ENCODE measurements at places on chromosomes 7 and 10.

GRCh38 chr7:139993592-139993991 lies 69.2 kb downstream of the PARP12 start:
- no peaks in the 10 kb centered on the region for H3K4me1 ChIP-seq
- H3K36me3 ChIP-seq = no peaks in the 10 kb centered on the region
- no peak overlapping the region for H3K27ac ChIP-seq
- no peak for DNase-seq
- no peak overlapping the region for H3K4me3 ChIP-seq

- H3K27me3 ChIP-seq = peaks cover 13% of the 10 kb centered on the region
- H3K4me1 ChIP-seq = no peaks in the 10 kb centered on the region
- H3K36me3 ChIP-seq = no peaks in the 10 kb centered on the region
- DNase-seq = no peak
- H3K27ac ChIP-seq = no peak overlapping the region
These were observed 56.8 kb upstream of the WDR11 start for GRCh38 chr10:120794390-120794789.

GRCh38 chr10:66572700-66573099 lies 353.1 kb upstream of the LRRTM3 start:
- no peaks in the 10 kb centered on the region for H3K4me1 ChIP-seq
- no peaks in the 10 kb centered on the region for H3K27me3 ChIP-seq
- H3K27ac ChIP-seq = no peak overlapping the region
- no peak for DNase-seq
- H3K36me3 ChIP-seq = no peaks in the 10 kb centered on the region
- H3K4me3 ChIP-seq = no peak overlapping the region

- no peaks in the 10 kb centered on the region for H3K4me1 ChIP-seq
- no peak overlapping the region for H3K27ac ChIP-seq
- H3K36me3 ChIP-seq = no peaks in the 10 kb centered on the region
- H3K27me3 ChIP-seq = no peaks in the 10 kb centered on the region
- no peak overlapping the region for H3K4me3 ChIP-seq
These were observed 32.5 kb upstream of the ADAM12 start for GRCh38 chr10:126420567-126421300.

- DNase-seq = peak; percentile 89
- H3K4me3 ChIP-seq = peak overlapping the region; percentile 85
- no peaks in the 10 kb centered on the region for H3K36me3 ChIP-seq
These were observed 16.1 kb downstream of the SSC4D start for GRCh38 chr7:76393116-76394031.

Measured in activated naive CD4-positive, alpha-beta T cell treated with anti-CD3 and anti-CD28 coated beads for 36 hours (primary cell).